Right renal pelvis (tissue), 4 donors: ENCODE measurements at places on chromosomes 16 and 17.

- DNase-seq = no peak
These were observed 51.9 kb downstream of the MEOX1 start for GRCh38 chr17:43609613-43610385.

DNA sequence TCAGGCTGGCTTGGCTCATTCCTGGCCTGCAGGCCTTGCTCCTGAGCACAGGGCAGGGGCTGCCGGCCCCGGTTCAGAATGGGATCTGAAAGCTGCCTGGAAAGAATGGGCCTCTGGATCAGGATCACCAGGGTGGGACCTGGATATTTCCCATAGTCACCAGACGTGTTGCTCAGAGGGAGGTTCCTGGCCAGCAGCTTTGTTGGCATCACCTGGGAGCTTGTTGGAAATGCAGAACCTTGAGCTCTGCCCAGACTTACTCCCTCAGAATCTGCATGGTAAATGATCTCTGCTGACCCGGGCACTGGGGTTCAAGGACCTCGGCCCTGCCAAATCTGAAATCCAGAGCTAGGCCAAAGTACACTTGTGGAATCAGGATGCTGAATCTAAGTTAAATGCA, 29.5 kb upstream of the MED9 start:
- no peak for DNase-seq

GRCh38 chr17:2138318-2138717, 83.4 kb downstream of the HIC1 start:
- DNase-seq = no peak

GRCh38 chr16:48635199-48635718, 25.3 kb upstream of the N4BP1 start:
- no peak for DNase-seq

- DNase-seq = no peak
These were observed 34.3 kb downstream of the CPSF4L start for GRCh38 chr17:73227379-73227778.

GRCh38 chr17:15238057-15238456, 27.1 kb downstream of the PMP22 start:
- DNase-seq = no peak

GRCh38 chr16:25134166-25134700, 22.7 kb downstream of the LCMT1 start:
- DNase-seq = no peak

GRCh38 chr16:88534638-88535190, 35.5 kb upstream of the ZC3H18 start:
- DNase-seq = no peak

DNA sequence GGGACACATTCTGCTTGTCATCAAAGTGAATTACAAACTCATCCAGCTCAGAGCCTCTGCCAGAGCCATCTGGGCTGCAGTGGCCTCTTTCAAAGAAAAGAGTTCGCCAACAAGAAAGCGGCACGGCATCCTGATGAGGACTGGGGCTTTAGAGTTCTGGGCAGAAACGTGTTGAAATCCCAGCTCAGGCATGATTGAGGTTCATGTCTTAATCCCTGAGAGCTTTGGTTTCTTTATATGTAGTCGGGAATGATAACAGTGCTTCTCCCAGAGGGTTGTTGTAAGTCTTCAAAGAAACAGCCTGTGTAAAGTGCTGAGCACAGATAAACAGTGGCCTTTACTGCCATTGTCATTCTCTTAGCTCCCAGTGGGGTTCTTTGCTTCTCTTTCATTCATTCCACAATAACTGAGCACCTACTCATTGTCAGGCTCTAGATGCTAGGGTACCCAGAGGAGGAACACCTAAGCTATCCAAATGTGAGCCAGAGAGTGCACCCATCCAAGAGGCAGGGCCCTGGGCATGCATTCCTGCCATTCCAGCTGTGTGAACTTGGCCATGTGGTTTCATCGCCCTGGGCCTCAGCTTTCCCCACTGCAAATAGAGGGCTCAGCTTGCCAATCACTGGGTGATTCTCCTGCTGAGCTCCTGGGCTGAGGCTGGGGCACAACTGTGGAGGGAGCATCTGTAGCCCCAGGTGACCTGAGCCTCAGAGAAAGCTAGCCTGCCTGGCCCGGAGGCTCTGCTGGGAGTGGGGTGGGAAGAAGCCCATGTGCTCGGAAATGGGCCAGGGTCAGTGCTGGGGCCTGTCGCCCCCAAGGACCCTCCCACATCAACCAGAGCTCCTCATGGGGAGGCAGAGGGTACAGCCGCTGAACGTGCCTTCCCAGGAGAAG, 38.3 kb upstream of the CRHR1 start:
- no peak for DNase-seq

DNA sequence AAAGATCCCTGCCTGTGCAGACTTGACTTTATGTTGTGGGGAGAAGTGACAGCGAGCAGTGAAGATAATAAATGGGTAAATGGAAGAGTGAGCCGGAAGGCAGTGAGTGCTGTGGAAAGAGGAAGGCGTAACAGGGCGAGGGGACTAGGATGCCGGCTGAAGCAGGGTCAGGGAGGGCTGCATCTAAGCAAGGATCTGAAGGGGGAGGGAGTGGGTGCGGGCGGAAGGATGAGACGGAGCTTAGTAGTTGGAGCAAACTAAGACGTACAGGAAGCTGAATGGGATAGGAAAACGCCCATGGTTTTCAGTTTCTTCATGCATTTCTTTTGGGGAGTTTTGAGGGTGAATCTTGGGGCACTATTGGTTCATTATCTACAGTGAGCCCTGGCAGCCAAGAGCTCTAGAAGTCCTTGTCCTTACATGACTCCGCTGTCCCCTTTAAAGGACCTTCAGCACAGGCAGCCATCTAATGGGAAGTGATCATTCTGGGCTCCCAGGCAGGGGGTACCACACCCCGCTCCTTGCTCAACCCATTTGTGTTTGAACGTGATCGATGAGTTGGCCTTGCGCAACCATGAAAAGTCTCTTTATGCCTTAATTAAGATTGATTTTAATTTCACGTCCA, 10.4 kb upstream of the NAT9 start:
- no peak for DNase-seq

- no peak for DNase-seq
These were observed 115.8 kb downstream of the MSI2 start for GRCh38 chr17:57372156-57372555.

- DNase-seq = no peak
These were observed 167.7 kb downstream of the XYLT1 start for GRCh38 chr16:17303101-17303500.

- no peak for DNase-seq
These were observed 3.3 kb downstream of the C16orf46 start for GRCh38 chr16:81073560-81074330.

DNA sequence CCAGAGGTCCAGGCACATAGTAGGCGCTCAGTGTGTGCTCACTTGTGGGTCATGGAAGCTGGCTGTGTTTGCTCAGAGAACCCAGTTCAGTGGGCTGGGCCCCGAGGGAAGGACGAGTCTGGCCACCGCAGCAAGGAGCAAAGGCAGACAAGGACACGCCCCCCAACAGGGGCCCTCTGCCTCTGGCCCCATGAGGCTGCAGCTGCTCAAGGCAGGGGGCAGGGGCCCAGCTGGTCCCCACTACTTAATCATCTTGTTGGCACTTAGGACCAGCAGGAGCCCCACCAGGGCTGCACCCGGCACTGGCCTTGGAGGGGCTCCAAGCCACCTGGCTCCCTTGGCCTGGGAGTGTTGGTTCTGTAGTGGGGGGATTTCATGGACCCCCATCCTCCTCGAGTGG, 16.1 kb downstream of the KCNJ12 start:
- no peak for DNase-seq

DNA sequence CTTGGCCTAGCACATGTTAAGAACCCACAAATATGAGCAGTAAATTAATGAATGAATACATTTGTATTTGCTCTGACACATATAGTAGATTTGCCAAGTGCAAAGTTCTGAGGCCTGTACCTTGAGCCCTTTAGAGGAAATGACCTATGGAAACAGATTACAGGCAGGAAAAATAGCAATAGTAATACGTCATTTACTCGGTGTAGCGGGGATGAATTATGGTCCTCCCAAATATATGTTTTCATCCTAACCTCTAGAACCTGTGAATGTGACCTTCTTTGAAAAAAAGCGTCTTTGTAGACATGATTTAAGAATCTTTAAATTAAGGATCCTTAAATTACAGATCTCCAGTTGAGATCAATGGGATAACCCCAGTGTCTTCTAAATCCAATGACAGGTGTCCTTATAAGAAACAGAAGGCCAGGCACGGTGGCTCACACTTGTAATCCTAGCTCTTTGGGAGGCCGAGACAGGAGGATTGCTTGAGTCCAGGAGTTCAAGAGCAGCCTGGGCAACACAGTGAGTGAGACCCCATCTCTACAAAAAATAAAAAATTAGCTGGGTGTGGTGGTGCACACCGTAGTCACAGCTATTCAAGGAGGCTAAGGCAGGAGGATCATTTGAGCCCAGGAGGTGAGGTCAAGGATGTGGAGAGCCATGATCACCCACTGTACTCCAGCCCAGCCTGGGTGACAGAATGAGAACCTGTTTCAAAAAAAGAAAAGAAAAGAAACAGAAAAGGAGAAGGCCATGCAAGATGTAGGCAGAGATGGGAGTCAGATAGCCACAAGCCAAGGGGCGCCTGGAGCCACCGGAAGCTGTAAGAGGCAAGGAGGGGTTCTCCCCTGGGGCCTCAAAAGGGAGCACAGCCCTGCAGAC, 5.1 kb upstream of the ITPRIPL2 start:
- DNase-seq = no peak
